ENCODE measurements at places on chromosomes 3 and 15.
A peak's percentile ranks its signal among the peaks of the same experiment; 100 is the strongest.

- no peak for DNase-seq
Observed at GRCh38 chr3:135896613-135897012, 68.9 kb upstream of the PPP2R3A start.

GRCh38 chr3:8494327-8494726 lies 7.3 kb upstream of the LMCD1 start:
- DNase-seq, result no peak

DNA sequence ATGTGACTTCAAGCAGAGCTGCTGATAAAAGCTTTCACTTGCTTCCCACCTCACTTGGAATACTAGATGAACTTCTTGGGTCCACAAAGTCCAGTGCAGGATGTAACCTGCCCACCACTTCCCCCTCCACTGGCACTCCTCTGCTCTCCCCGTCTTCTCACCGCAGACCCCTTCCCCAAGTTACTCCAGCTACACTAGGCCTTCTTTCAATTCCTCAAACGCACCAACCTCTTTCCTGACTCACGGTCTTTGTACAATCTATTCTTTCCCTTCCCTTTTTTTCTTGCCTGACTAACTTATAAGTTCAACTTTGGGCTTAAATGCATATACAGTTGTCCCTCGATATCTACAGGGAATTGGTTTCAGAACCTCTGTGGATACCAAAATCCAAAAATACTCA lies 5.2 kb upstream of the ATP13A3 start:
- DNase-seq, result no peak

GRCh38 chr15:57945616-57946015 lies 119.9 kb downstream of the ALDH1A2 start:
- DNase-seq, result no peak

- DNase-seq, result no peak
Observed at GRCh38 chr15:31136016-31136415, 34.5 kb upstream of the TRPM1 start.

GRCh38 chr15:74202452-74203401 lies at the start of gene STRA6:
Gene STRA6 (minus strand): TSS chr15:74202787. CDS start chr15:74202267, 520 bp downstream.
- DNase-seq, result no peak

- no peak for DNase-seq
Observed at GRCh38 chr3:4270720-4271119, 32.4 kb upstream of the SETMAR start.

DNA sequence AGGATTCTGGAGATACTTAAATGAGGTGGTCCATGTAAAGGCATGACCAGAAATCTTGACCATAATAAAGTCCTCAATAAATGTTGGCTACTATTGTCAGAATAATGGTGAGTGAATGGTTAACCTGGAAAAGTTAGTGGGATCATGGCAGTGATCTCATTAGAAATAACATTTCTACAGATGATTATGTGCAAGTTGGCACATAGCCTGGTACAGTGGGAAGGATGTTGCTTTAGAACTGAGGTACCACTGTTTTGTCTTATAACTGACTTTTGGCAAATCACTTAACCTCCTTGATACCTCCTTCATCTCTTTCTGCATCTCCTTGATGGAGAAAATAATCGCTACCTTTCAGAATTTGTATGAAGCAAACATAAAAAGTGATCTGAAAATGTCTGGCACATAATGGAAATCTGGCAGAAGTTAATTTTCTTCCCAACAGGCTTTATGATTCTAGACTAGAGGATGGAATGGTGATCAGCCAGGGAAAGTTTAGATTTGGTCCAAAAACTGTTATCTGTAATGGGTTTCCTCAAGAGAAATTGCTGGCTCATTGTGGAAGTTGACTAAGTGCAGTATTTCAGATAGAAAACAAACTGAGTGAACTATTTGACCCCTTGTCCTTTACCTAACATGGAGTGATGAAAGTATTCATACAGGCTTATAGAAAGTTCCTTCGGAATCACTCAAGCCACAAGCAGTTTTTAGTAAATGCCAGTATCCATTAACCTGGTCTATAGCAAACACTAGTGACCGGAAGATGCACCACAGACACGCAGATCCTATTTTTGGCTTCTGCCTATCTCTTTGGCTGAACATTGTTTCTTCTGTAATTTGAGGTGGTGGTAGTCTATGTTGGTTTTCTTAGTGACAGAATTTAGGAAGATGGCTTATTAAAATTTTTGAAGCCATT lies 449.6 kb upstream of the TGFBR2 start:
- no peak for DNase-seq

- no peak for DNase-seq
Observed at GRCh38 chr3:66348704-66349103, 127.9 kb downstream of the SLC25A26 start.

DNA sequence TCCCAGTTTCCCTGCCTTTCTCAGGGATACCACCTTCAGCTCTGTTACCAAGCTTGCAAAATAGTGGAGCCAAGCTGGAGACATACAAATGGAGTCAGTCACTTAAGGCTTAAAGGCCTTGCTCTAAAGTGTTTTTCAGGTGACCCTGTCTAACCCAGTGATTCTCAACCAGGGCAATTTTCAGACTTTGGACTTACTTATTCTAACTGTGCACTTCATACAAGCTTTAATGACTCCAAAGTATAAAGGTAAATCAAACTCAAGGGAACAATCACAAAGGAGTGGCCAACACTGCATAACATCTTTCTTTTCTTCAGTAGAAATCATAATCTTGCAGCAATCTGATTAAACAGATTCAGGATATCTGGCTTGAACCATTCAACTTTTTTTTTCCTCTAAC lies 9.4 kb downstream of the ANO10 start:
- no peak for DNase-seq

GRCh38 chr3:13221491-13222061 lies 148.3 kb upstream of the IQSEC1 start:
- no peak for DNase-seq

GRCh38 chr3:184549796-184550577 lies 11.6 kb upstream of the EPHB3 start:
- no peak for DNase-seq

- DNase-seq, result no peak
Observed at GRCh38 chr15:95162069-95162468, 930.7 kb downstream of the MCTP2 start.

- DNase-seq, result no peak
Observed at GRCh38 chr3:175857666-175858270, 998.6 kb downstream of the NAALADL2 start.

- no peak for DNase-seq
Observed at GRCh38 chr3:187954873-187955586, 198.9 kb upstream of the LPP start.

- no peak for DNase-seq
Observed at GRCh38 chr3:55742022-55742831, 255.1 kb upstream of the WNT5A start.

GRCh38 chr15:93030430-93031102 lies 58.4 kb downstream of the RGMA start:
- DNase-seq, result peak; percentile 14

DNA sequence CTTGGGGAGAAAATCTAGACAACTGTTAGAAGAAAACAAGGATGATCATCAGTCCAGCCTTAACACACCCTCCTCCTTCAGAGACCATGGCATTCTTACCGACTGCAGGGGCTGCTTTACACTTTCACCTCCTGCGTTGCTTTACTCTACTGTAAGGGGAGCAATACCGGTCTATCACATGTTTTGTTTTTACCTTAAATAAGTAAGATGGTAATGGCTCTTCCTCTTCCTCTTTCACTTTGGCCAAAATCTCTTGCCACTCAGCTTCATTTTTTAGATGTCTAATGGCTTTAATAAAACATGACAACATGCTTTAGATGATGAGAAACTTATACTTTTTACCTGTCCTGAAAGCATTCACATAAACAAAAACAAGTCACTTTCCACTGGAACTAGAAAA lies 33.4 kb upstream of the STIMATE start:
- no peak for DNase-seq

DNA sequence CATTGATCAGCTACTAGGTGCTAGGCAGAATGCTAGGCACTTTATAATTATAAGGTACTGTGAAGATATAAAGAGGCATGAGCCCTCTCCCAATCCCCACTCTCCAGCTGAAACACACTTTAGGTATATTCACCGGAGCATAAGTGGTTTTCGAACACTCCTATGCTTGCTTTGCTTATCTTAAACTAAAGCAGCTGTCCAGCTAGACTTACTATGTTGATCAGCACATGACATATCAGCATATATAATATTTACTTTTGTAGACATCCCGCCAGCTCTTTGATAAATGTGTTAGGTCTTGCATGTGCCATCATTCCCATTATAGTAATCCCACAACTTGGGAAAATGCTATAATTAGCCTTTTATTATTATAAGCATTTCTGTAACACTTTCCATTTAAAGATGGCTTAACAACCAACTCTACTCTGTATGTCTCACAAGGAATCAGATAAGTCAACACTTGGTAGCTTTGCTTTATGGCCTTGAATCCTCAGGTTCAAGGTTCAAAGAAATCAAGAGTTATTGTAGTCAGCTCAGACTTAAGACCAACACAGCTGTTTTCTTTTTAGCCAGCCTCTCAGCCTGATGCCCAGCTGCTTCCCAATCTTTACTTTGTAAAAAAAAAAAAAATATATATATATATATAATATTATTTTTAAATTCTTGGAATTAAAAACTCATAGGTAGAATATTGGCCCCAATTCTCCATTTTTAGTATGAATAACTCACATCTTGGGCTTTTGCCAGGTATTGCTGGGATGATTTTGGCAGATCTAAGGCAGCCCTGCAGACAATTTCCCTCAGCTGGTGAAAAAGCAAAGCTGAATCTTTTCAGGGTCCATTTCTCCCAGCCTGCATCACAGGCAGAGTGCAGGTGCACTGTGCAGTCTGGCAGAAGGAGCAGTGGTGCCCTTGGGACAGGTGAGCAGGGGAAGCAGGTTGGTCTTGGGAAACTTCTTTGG lies 104.2 kb downstream of the THRB start:
- DNase-seq, result no peak

GRCh38 chr3:185961675-185962232 lies 23.9 kb upstream of the TRA2B start:
- DNase-seq, result no peak

DNA sequence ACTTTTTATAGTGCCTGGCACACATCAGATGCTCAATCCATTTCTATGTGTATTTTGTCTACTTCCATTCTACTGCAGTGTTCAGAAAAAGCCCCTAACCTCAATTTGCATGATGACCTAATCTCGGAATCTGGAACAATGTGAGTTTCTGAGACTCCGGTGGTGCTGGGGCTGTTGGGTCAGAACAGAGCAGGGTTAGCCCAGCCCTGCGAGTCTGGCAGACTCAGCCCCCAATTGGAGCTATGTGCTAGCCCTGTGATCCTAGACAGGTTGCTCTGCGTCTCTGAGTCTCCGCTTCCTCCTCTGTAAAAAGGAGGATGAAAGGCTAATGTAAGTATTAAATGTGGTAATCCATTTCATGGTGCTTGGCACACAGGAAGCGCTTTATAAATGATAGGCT lies 95.0 kb upstream of the ICE2 start:
- DNase-seq, result no peak

GRCh38 chr3:125481786-125482185 lies 38.2 kb downstream of the SNX4 start:
- DNase-seq, result no peak

DNA sequence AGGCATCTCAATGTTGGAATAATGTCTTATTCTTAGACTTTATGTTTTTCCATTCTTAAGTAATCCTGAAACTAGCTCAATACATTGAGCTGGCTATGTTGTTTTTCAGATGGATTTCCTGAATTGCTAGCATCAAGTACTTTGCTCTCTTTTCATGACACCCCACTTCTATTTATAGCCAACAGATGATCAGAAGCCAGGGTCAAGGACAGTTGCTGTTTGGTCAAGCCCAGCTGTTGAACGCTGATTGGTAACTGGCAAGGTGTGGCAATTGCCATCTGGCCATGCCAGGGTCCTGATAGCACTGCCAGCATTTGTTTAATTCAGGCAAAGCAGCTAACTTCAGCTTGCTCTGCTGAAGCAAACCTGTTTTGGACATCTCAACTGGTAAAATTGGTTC lies 46.2 kb upstream of the PLCL2 start:
- no peak for DNase-seq

- no peak for DNase-seq
Observed at GRCh38 chr15:100818927-100819326, 60.7 kb upstream of the ALDH1A3 start.

DNA sequence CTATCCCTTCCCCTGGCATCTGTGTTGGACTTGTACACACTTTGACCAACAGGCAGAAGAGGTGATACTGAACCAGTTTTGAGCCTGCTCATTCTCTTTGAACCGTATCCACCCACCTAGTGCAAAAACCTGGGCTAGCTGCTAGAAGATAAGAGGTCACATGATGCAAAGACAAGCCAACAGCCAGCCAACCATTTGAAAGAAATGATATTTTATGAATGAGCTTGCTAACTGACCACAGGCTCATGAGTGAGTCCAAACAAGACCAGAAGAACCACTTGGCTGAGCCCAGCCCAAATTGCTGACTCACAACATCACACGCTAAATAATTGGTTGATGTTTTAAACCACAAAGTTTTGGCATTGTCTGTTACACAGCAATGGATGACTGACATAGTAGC lies 74.0 kb upstream of the CTNNB1 start:
- no peak for DNase-seq

DNA sequence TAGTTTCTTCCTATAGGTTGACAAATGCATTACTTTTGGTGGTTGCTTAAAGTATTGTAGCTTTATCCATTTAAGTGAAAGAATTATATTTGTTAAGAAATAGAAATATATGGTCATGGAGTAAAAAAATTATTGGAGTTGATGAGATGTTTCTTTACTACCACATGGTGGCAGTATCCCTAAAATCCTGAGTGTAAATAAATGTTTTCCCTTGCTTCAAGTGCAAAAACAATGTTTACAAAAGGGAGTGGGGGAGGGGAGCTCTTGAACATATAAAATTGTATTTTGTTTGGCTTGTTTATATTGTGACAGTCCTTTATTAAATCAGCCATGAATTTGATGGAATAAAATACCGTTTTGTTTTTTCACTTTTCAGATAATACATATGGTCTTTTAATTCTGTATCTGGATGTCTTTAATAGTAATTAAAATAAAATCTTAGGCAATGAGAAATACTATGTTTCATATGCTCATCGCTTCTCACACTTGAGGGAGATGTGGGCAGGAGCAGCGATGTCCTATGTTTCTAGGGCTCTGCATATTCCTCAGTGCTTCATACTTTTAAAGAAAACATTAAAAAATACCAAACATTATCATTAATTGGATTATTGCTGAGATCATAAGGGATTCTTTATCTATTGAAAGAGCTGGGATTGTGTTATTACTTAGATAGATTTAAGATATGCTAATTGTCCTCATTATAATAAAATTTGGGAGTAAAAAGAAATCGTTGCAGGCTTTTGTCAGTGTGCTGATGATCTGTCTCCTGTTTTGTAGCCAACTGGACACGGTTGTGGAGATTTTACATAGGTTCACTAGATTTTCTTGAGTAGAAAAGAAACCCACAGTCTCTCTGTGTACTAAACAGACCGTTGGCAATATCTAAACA lies 349.7 kb downstream of the TUSC7 start:
- no peak for DNase-seq

DNA sequence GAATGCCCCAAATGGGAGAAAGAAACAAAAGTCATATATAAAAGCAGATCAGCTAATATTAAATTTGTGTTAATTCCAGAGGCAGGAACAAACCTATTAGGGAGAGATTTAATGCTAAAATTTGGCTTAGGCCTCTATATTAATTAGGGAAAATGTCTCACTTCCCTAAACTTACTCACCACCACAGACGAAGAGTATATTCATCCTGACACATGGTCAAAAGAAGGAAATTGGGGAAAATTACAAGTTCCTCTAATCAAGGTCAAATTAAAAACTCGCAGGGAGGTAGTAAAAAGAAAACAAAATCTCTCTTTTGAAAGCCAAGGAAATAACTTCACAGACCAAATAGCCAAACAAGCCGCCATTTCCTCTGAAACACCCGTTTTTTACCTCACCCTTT lies 32.2 kb downstream of the GRM2 start:
- DNase-seq, result no peak

- no peak for DNase-seq
Observed at GRCh38 chr15:100158356-100158755, 183.4 kb downstream of the ADAMTS17 start.

Measured in activated naive CD8-positive, alpha-beta T cell treated with anti-CD3 and anti-CD28 coated beads, Interleukin-2, amount 50 U/mL, for 16 hours (primary cell).